ENCODE measurements at places on chromosomes 13 and 19. TPM values are rescaled to one million over a fixed set of nuclear protein-coding genes. Genes with fewer than 3 reads are reported as not detected.

- DNase-seq: no peak
Observed at GRCh38 chr13:23598369-23598768, 28.2 kb downstream of the TNFRSF19 start.

DNA sequence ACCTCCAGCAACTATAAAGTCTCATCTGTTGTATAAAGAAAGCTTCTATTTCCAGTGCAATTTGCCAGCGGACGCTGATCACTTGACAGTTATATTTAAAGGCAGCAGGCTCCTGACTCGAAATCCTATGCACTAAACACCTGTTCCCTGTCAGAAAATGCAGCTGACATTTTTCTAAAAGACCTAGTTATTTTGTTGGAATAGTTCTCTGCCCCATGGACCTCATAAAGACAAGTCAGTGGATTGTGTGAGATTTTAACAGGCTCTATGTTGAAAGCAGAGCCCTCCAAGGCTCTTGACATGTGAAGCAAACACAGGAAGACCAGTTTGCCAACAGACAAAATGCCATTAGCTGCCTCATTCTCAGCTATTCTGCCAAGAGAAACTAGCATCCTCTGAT is 304.7 kb upstream of the KLF12 start:
- no peak for DNase-seq

Gene VSTM1
- total RNA-seq: not detected

DNA sequence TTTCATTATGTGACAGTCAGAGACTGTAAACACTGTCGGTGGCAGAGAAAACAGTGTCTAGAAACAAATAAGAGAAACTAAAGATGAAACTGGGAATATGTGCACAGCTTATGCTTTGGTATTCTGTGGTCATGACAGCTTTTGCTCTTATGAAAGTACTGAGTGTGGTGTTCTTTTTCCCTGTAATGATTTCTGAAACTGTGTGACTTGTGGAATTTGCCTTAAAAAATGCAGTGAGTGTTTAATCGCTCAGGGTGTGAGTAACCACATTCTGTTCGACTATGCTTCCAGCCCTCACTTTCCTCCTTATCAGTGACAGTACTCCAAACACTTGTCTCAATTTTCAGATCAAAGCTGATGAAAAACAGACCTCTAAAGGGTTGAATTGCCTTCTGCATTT is 66.9 kb upstream of the DIAPH3 start:
- no peak for DNase-seq

DNA sequence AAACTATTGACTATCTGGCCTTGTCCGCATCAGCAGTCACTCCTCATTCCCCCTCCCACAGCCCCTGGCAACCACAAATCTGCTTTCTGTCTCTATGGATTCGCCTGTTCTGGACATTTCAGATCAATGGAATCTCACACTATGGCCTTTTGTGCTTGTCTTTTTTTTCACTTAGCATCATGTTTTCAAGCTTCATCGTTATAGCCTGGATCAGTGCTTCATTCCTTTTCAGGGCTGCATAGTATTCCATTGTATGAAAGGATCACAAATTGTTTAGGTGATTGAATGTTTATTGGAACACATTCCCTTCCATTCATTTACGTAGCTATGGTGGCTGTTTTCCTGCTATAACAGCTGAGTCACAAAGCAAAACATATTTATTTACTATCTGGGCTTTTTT is 7.7 kb upstream of the PGLYRP2 start:
- DNase-seq: no peak

Gene SLITRK1
- not detected for total RNA-seq

DNA sequence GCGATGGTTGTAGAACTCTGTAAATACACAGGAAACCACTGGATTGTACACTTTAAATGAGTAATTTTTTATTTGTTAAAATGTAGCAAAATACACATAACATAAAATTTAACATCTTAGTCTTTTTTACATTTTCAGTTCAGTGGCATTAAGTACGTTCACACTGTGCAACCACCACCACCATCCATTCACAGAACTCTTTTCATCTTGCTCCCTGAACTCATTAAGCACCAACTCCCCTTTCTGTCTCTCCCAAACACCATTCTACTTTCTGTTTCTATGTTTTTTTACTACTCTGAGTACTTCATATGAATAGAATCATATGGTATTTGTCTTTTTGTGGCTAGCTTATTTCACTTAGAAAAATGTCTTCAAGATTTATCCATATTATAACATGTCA is 2.7 kb upstream of the UBL3 start:
- DNase-seq: no peak

Gene CPB2
- total RNA-seq: 607 TPM
